Activated CD8-positive, alpha-beta memory T cell treated with anti-CD3 and anti-CD28 coated beads for 24 hours (primary cell): ENCODE measurements at places on chromosomes 2 and 18.

DNA sequence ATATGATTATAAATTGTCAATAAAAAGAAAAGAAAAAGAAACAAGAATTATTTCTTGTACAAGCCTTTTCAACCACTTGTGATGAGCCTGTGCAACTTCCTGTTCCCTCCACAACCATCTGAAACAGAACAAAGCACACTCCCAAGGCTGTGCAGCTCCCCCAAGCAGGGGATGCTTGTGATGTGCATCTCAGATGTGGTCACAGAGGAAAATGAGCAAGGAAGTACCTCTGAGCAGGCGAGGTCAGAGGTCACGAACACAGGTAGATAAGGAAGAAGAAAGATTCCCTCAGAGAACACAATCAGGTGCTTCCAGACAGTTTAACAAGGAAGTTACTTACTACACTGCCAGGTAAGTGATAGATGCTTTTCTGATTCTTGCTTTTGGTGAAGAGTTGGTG, 274.8 kb upstream of the SLC39A10 start:
- no peak for DNase-seq

- DNase-seq = no peak
These were observed 107.1 kb upstream of the POU3F3 start for GRCh38 chr2:104746858-104747257.

- DNase-seq = no peak
These were observed 67.7 kb downstream of the EPAS1 start for GRCh38 chr2:46364797-46365457.

DNA sequence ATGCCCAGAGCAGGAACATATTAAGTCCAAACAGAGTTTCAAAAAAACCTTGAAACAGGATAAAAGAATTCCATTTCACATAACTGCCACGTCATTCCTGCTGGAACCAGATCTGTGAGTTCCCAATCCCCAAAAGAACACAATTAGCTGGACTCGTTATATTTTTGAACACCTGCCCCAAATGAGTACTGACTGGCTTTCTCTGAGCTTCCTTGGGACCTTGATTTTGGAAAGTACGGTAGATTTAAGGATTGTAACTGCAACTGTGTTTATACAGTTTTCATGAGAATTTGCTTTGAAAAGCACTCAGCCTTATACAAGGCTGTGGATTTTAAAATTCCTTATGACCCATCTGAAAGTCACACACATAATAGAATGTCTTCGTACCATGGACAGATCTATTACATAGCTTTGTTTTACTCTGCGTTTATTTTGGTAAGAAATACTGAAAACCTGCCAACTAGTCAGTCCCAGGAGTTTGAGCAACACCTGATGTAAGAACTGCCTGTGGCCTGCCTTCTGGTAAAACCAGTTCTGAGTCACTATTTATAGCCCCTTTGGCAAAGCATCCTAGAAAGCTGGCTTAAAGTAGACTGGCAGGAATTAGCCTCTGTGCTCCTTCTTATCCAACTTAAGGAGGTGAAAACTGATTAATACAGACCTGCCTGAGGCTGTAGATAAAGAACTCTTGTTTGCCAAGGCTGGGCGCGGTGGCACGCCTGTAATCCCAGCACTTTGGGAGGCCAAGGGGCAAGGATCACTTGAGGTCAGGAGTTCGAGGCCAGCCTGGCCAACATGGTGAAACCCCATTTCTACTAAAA, 48.1 kb downstream of the MERTK start:
- no peak for DNase-seq

DNA sequence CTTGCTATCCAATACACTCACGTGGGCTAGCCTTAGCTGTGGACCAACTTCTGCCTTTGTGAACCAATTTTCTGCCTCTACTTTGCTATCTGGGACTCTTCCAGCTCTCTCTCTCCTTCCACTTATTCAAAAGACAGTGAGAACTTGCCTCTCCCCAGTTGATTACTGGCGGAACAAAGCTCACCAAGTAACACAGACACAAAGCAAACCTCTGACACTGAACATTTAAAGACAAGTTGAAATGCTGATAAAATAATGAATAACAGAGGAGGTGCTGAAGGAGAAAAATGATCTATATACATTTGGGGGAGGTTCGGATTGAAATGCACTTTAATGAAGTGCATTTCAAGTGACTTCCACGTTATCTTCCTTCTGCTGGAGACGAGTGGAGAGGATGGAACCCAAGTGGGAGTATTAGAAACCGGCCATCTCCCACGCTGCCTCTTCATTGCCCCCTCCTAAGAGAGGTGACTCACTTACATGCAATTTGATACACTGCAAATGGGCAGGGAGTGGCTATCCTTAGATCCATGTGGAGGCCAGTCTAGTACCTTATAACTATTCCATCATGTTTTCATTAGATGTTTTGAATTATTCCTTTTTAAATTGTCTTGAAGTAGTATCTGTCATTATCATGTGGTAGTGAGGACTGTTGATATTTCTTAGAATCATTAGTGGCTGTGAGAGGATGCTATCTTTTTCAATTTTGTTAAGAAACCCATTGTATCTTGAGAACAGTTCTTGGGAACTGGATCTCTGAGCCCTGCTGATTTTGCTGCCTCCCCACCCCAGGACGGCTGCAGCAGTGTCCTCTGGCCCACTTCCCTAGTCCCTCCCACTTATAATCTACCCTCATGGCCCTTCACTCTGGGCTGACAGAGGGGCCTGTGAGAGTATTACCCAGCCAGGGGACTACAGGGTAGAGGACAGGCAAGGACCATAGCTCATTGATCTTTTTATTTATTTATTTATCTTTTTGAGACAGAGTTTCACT, 6.0 kb upstream of the GLI2 start:
- DNase-seq = no peak

DNA sequence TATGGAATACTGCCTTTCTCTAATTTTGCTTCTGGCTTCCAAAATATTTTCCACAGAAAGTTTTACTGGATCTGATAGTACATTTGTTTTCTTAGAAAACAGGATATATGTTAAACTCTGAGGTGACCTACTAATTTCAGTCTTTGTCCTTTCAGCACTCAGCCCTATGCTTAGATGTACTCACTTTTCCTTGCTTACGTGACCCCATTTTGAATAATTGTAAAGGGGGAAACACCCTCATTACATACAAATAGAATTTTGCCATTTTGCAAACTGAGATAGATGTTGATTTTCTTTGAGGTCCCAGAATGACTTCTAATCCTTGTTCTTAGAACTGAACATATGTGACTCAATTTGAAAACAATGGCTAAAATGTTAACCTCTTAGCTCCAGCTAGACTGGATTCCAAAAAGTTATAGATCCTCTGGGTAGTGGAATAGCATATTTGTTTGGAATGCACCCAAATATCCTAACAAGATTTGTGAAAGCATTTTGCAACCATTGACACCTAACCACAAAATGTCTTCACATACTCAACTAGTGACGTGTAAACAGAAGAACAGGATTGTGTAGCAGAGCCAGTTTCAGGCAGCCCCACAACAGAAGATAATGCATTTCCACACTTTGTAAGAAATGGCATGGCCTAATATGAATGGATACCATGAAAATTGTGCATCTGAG, 44.8 kb upstream of the EHBP1 start:
- no peak for DNase-seq

- DNase-seq = no peak
These were observed 109.2 kb upstream of the VRK2 start for GRCh38 chr2:57937456-57937855.

GRCh38 chr18:10928772-10929373, 220.5 kb downstream of the PIEZO2 start:
- DNase-seq = no peak

- no peak for DNase-seq
These were observed 48.3 kb downstream of the ZNF804A start for GRCh38 chr2:184646593-184646992.

DNA sequence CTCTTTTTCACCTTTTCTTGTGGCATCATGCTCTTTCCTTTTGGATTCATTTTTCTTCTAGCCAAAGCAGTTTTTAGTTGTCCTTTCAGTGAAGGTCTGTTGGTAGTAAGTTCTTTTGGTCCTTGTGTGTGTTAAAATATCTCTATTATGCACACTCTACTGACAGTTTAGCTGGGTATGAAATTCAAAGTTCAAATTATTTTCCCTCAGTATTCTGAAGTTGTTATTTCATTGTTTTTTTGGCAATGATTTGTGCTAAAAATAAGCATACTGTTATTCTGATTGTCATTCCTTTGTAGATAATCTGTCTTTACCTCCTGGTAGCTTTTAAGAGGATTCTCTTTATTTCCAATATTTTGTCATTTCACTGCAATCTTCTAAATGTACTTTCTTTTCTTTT, 53.1 kb upstream of the COX7A2L start:
- no peak for DNase-seq

GRCh38 chr18:59143441-59143840, 3.8 kb downstream of the SEC11C start:
- no peak for DNase-seq

- DNase-seq = peak; percentile 42
These were observed 225.1 kb downstream of the SH3RF3 start for GRCh38 chr2:109353806-109354745.

DNA sequence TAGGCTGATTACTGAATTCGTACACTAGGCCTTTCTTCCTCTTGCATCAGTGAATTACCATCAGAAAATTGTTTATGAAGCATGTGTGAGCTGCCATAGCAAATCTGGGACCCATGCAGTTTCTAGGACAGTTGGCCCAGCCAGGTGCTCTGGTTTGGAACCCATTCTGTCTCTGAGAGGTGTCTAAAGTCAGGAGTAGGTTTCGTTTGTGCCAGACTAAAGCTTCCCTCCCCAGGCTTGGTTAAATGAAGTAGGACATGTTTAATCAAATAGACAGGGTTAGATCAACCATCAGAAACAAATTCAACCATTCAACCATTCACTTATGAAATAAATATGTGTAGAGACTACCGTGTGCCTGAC, 176.9 kb downstream of the ALPK2 start:
- DNase-seq = no peak

- DNase-seq = no peak
These were observed 2.2 kb downstream of the MYT1L start for GRCh38 chr2:2328848-2329247.

- DNase-seq = no peak
These were observed 836.8 kb upstream of the VRK2 start for GRCh38 chr2:57209799-57210198.

DNA sequence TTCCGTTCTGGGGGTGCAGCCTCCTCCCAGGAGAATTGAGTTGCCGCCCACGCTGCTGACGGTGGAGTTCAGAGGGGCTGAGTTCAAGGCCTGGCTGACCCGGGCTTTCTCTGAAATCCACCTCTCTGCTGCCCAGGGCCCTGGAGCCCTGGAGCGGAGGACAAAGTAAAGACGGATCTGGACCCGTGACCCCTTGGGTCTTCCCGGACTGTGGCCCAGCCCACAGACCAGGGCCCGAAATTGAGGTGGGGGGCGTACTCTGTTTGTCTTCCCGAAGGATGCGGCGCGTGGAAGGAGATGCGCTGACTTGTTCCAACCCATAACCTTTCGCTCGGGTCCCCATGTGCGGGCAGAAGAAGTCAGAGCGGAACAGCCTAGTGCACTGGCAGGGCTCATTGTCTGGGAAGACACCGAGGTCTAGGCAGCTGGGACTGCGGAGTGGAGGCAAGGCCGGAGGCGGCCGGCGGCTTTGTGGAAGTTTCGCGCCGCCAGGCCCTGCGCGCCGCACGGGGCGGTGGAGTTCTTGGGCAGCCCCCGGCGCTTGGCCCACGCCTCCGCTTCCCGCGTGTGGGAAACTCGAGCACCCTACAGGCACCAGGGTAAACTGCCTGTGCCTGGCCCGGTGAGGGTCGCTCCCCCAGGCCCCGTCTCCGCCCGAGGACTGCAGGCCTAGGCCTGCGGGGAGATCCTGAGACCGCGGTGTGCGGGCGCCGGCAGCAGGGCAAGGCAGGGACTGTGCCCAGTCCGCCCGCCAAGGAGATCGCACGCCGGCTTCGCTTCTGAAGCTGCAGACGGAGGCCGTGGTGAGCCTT, 9.8 kb downstream of the POU3F3 start:
- no peak for DNase-seq

- no peak for DNase-seq
These were observed 17.1 kb upstream of the ZNF532 start for GRCh38 chr18:58847383-58848071.

DNA sequence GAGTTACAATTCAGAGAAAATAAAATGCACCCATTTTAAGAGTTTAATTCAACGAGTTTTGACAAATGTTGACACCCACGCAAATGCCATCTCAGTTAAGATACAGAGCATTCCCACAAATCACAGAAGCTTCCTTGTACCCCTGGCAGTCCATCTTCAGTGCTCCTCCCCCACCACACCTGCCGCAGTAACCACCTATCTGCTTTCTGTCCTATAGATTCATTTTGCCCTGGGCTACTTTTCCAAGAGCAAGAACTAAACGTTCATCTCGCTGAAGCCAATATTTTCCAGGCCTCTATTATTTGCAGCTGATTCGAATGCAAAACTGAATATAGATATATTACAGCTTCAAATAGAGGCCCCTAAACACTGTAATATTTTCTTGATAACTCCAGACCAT, 13.4 kb upstream of the HPCAL1 start:
- no peak for DNase-seq

DNA sequence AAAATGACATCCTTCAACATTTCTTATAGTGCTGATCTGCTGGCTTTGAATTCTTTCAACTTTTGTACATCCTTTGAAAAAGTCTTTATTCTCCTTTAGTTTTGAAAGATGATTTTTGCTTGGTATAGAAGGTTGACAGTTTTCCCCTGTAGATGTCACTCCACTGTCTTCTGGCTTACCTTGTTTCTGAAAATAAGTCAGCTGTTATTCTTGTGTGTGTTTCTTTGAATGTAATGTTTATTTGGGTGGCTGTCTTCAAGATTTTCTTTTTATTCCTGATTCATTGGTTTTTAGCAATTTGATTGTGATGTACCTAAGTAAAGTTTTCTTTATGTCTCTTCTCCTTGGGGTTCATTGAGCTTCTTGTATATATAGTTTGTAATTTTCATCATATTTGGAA, 47.6 kb downstream of the ACTR3 start:
- no peak for DNase-seq

GRCh38 chr2:219496247-219496824, 2.4 kb upstream of the GMPPA start:
- DNase-seq = no peak

DNA sequence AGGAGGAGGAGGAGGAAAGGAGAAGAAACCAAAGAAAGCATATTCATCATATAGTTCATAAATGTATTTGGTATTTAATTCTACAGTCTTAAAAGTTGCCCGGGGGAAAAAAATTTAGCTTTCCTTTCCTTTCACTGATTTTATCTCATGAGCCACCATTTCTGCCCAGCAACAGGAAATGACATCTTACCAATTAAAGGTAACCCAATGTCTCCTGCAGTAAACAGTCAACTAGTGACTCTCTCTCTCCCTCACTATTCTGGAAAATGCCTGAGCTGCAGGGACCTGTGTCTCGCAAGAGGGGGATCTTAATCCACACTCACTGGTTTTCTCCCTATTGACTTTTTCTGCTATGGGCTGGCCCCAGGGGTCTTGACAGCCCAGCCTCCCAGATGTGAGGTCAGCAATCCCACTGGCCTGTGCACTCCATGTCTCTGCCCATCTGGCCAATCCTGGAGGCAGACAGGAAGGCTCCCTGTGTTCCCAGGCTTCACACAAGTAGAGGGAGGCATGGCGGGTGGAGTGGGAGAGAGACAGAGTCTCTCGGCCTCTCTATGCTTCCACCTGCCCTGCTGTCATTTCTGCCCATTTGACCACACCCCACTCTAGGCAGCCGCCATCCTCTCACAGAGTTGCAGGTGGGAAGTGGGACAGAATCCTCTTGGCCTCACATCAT, 85.4 kb upstream of the CABLES1 start:
- DNase-seq = no peak
